Cardiac muscle cell (in vitro differentiated cells and primary cell): ENCODE measurements at places on chromosomes 13 and 19.

GRCh38 chr19:366205-366783 lies 21.7 kb upstream of the MIER2 start:
- no peak for DNase-seq

DNA sequence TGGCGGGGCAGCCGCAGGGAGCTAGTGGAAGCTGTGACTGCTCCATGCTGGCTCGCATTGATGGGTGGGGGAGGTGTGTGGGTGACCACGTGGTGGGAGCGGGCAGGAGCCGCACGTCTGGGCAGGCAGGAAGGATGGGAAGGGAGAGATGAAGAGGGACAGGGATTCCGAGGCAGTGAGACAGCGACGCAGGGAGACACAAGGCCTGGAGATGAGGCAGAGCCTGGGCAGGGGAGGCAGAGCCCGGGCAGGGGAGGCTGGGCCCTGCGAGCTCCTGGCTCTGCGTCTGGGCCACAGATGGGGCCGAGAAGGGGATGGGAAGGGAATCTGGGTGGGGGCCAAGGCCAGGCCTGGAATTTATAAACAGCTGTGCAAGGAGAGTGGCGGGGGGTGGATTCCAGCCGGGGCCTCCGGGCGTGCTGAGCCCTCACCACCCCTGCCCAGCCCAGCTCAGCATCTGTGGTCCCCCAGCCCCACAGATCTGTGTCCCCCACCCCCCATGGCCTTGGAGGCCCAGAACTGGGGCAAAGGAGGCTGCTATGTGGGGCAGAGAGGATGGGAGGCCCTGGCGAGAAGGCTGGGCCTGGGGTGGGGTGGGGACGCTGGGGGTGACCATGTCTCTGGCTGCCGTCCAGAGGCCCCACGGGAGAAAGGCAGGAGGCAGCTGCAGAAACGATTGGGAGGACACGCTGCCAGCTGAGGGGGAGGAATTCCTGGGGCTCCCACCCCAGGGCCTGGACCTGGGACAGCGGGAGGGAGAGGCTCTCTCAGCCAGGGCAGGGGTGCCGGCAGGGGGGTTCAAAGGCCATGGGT lies 6.0 kb downstream of the EHD2 start:
- DNase-seq, result peak; percentile 98

DNA sequence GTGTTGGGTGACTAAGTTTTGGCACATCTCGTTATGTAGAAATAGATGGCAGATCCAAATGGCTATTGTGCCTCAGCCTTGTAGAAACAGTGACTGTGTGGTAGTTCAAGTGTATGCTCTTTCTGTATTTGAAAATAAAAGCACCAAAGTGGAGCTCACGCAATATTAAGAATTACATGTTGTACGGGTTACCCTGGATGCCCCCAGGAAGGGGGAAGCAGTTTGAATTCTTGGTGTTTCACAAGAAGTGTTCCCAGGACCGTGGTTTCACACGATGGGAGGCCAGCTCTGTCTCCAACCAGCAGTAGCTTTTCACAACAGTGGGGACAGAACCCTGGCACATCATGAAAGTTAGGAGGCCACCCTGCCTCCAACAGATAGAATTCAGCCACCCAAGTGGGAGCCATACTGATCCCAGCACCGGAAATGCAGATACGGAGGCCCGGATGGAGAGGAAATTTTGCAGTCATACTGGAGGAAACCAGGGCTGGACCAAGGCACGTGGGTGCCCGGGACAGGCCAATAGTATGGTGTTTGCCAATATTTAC lies 8.9 kb downstream of the FLT1 start:
- DNase-seq, result peak; percentile 41

DNA sequence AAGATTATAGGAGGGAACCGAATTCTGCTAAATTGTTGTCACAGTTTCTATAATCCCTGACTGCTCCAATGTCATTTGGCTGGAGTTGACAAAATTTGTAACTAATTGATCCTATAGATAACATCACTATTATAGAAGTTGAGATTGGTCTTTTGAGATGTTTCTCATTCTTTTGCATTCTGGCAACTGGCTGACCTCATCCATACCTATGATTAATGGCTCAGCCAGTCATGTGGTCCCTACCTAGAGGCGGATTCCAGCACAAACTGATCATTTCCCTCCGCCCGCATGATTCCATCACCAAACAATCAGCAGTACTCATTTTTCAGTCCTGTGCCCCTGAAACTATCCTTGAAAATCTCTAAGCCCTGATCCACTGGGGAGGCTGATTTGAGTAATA lies 4.2 kb downstream of the PSG2 start:
- no peak for DNase-seq

- DNase-seq, result no peak
Measured at GRCh38 chr13:66033924-66034323, 1196.2 kb downstream of the PCDH9 start.

DNA sequence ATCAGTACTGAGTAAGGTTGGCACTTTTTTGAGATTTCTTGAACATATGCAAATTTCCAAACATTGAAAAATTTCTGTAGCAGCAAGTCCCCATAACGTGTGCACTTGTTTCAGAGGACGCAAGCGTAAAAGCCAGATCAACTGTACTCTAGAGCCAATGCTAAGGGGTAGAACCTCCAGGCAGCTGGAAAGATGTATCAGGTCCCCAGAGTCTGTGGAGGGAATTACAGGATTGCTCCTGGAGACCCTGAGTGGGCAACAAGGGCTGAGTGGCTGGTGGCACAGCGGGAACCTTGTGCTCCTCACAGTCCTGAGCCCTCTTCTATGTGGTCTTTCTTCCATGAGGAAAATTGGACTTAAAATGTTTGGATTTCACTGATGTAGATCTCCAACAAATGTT lies 53.9 kb upstream of the AMER2 start:
- DNase-seq, result no peak

DNA sequence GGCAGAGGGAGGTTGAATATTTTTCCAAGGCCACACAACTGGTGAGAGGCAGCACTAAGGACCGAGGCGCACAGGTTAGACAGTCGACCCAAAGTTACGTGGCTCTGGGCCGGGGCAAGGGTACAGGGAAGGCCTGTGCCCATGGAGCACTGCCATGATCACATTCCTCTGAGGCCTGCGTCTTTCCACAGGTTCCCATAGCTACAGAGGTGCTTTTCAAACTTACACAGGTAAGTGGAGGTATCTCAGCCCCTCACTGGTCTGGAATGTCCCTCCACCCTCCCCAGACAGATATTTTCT lies 814 bp downstream of the ZNF211 start:
- DNase-seq, result no peak

- DNase-seq, result no peak
Measured at GRCh38 chr13:113930671-113931637, 42.9 kb downstream of the C13orf46 start.

- DNase-seq, result no peak
Measured at GRCh38 chr13:101555610-101556009, 103.1 kb downstream of the ITGBL1 start.

- peak; percentile 73 for DNase-seq
Measured at GRCh38 chr19:55640577-55641425, at the start of gene ZNF580. Gene ZNF580 (plus strand): TSS chr19:55641002. CDS start chr19:55642509, 1,507 bp downstream.

DNA sequence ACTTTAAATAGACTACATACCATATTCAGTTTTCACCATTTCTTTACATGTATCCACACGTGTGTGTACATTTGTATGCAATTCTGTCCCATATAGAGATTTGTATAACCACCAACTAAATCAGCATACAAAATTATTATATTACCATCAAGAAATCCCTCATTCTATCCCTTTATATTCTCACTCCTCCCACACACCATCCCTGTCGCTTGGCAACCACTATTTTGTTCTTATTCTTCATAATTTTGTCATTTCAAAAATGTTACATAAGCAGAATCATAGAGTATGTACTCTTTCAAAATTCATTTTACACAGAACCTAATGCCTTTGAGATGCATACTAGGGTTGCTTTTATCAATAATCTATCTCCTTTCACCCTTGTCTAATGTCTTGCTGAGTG lies 740.5 kb downstream of the SLITRK5 start:
- DNase-seq, result no peak

DNA sequence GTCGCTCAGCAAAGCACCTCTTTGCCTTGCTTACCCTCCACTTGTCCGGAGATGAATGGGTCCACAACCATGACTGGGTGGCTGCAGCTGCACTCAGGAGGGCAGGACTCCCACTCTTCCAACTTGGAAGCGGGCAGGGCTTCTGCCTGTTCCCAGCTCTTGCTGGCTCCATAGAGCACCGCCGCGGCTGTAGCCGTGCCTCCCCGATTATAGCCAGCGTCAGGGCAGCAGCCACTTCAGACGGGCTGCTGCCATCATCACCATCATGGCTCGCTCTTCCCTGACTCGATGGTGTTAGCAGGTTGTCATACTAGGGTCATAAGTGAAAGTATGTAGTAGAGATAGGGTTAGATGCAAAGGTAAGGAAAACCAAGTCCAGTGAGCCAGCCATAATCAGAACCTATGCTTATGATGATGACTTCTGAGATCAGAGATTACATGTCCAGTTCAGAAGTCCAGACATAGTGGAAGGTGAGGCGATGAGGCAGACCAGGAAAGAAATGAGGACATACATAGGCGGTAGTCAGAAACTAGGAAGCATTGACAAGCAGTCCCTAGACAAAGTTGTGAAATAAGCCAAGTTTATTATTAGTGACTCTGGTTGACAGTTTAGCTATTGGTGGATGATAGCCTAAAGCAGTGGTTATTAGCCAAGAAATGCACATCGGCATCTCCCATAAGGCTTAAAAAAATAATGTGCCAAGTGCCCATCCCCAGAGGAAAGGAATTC lies 4.4 kb upstream of the INTS6 start:
- DNase-seq, result no peak

GRCh38 chr13:88005188-88005587 lies 334.0 kb downstream of the SLITRK5 start:
- DNase-seq, result no peak

GRCh38 chr19:51654783-51655182 lies 8.2 kb upstream of the SIGLEC14 start:
- DNase-seq, result no peak

DNA sequence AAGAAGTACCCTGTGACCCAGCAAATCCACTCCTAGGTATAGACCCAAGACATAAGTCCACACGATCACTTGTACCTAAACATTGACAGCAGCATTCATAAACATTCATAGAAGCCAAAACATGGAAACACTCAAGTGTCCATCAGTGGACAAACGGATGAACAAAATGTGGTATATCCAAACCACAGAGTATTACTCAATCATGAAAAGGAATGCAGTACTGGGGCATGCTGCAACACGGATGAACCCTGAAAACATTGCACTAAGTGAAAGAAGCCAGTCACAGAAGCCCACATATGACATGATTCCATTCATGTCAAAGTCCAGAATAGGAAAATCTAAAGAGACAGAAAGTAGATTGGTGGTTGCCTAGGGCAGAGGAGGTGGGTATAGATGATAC lies 22.8 kb upstream of the CCNE1 start:
- no peak for DNase-seq

- DNase-seq, result no peak
Measured at GRCh38 chr13:76929320-76929719, 19.0 kb upstream of the ACOD1 start.

DNA sequence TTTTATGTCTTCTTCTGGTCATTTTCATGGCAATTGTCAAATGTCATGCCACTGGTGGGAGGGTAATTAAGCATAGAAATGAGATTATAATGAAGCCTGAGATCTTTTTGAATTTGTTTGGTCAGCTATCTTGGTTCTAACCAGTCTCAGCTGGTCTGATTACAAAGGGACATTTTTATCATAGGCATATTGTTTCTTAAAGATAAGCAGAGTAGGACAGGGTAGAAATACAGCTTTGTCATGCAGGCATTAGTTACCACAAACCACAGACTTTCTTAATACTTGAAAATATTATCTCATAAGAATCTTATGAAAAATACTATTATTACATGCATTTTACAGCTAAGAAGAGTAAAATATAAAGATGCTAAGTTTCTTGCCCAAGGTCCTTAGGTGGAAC lies 1761.5 kb downstream of the PCDH9 start:
- DNase-seq, result peak; percentile 74

DNA sequence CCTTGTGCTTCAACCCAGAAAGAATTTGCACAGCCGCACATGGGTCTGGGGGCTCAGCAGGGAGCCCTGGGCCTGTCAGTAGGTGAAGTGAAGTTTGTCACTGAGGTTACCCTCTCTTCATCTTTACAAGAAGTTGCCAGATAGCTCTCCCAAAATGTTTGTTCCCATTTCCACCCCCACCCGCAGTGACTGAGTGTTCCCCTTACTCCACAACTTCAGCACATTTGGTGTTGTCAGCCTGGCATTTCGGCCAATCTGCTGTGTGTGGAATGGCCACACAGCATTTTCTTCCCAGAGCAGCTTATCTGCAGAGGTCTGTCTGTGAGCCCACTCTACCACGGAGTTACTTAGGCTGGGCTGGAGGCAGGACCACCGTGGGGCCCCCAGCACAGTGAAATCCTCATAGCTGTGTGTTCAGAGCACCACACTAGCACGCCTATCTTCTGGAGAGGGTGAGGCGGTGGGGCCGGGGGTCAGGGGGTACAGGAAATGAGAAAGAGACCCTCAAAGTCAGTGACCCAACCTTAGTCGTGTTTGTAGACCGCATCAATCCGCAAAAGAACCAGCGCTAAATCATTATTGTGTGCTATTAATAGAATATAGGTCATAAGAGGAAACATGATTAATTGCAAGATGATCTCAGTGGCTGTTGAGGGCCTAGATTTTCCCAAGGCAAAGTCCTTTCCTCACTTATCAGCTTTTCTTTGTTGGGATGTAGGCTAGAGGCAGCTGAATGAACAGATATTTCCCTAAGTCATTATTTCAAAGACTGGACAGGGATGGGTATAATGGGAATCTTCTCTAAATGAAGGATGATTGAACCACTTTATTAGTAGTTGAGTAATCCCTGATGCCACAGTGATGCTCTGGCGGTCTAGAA lies 116.0 kb downstream of the SIPA1L3 start:
- DNase-seq, result no peak

GRCh38 chr13:59269476-59269875 lies 894.3 kb downstream of the DIAPH3 start:
- DNase-seq, result no peak

DNA sequence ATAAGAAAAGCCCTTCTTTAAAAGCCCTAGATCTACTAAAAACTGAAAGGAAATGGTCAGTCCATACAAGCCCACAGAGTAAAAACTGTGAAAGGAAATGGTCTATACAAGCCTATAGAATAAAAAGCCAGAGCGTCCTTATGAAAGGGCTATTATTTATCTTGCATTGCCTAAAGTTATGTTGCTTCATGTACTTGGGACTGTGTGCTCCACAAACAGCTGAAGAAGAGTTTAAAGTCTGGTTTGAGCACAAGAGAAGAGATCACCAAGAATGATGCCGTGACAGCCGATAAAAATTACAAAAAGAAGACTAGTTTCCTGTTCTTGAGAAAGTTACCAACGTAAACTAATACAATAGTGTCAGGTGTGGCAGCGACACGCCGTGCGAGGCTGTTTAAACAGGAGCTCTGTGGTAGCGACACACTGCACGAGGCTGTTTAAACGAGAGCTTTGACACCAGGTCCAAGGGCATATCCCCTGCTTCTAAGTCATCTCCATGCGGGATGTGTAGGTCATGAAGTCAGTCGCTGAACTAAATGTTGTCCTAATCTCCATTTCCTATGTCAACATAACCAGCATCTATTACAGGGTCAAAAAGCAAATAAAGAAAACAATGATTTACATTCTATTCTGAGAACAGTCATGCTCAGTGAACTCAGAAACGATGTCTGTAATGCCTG lies 24.9 kb downstream of the PCID2 start:
- no peak for DNase-seq
